ENCODE measurements at places on chromosomes 1 and 21. TPM values are rescaled to one million over a fixed set of nuclear protein-coding genes. Genes with fewer than 3 reads are reported as not detected.

The TNFSF18 gene
- 0.29 TPM for total RNA-seq

The CD1B gene
- not detected for total RNA-seq

The TRIM58 gene
- total RNA-seq = not detected

The OR2T3 gene
- not detected for total RNA-seq

The ZP4 gene
- not detected for total RNA-seq

The ATP5IF1 gene
- total RNA-seq = 297 TPM

The C1orf141 gene
- not detected for total RNA-seq

The IGSF9 gene
- total RNA-seq = 0.47 TPM

The RAB29 gene
- 15.8 TPM for total RNA-seq

The PRDM16 gene
- total RNA-seq = 0.97 TPM

The HSPB7 gene
- not detected for total RNA-seq

The FCRL4 gene
- not detected for total RNA-seq

The GLRX2 gene
- total RNA-seq = 26.7 TPM

The FGGY gene
- 4.9 TPM for total RNA-seq

The MROH9 gene
- total RNA-seq = not detected

The SLC9C2 gene
- not detected for total RNA-seq

The SLC35F3 gene
- total RNA-seq = not detected

The DCST2 gene
- not detected for total RNA-seq

The HSD3B1 gene
- not detected for total RNA-seq

The INPP5B gene
- total RNA-seq = 10.3 TPM

The SPSB1 gene
- 12.2 TPM for total RNA-seq

The LELP1 gene
- total RNA-seq = not detected

The TMEM240 gene
- not detected for total RNA-seq

The SPRR2B gene
- not detected for total RNA-seq

The TCHH gene
- total RNA-seq = not detected

The COL18A1 gene
- total RNA-seq = 15.1 TPM

The FTCD gene
- total RNA-seq = 0.41 TPM

The CLCNKB gene
- total RNA-seq = not detected

The SNX7 gene
- 55.8 TPM for total RNA-seq

The MYBPH gene
- not detected for total RNA-seq

The ZNF670 gene
- total RNA-seq = 10.8 TPM

All from H4 (cell line).